Stimulated activated CD8-positive, alpha-beta memory T cell treated with anti-CD3 and anti-CD28 coated beads, Interleukin-15, amount 100 ng/mL, for 48 hours (primary cell): ENCODE measurements at places on chromosomes 1 and 21.

- DNase-seq = no peak
Observed at GRCh38 chr21:33360281-33360680, 35.5 kb downstream of the IFNAR1 start.

GRCh38 chr1:10629091-10629815 lies 154.5 kb downstream of the PEX14 start:
- no peak for DNase-seq

- no peak for DNase-seq
Observed at GRCh38 chr1:62530516-62531154, 66.7 kb upstream of the ANGPTL3 start.

DNA sequence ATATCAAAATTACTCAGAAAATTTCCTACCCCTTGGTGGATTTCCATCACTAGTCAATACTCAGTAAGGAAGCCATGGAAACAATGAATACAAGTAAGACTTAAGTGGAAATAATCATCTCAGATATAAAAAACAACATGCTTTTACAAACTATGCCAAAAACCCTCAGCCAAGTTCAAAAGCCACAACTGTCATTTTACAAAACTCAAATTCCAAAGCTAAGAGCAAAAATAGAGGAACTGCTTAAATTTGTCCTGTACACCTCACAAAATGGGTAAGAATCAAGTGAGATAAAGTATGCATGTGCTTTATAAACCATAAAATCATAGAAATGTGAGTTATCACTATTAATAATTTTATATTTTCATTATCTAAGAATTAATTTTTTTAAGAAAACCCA lies 9.6 kb downstream of the TMCO1 start:
- no peak for DNase-seq

- no peak for DNase-seq
Observed at GRCh38 chr1:117740496-117740895, 134.6 kb downstream of the TENT5C start.

DNA sequence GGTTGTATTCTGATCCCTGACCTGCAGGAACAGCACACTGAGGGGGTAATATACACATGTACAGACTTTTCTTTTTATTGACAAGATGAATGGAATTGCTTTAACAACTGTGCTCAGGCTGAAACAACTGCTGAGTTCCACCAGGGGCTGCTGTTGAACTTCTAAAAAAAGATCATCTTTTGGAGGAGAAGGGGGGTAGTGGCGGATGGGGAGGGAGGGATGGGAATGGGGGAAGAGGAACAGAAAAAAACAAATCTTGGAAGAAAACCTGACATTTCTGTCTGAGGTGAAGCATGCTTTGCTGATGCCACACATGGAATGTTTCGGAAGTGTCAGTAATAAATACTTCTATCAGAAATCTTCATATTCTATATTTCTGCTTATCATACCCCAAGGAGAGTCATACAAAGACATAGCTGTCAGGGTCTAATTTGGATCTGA lies 75.0 kb downstream of the RWDD3 start:
- DNase-seq = no peak

- DNase-seq = no peak
Observed at GRCh38 chr21:35615325-35615724, 445.0 kb downstream of the SETD4 start.
